NCI-H146 (cell line): ENCODE measurements at places on chromosomes 5 and 9.

GRCh38 chr9:38619556-38620447 is 594 bp downstream of the ANKRD18A start:
- DNase-seq, result peak; percentile 71

DNA sequence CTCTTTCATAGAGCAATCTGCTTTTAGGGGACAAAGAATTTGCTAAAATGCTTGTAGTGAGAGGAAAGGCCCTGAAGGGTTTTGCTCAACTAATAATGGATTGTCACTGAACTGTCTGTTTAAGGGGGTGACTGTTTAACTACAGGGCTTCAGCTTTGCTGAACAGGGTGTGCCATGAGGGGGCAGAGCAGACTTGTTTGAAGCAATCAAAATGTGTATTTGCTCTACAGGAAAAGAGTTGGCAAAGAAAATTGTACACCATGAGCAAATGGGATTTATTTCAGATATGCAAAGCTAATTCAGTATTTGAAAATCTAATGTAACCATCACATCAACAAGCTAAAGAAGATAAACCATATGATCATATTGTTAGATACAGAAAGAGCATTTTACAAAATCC is 154.3 kb downstream of the GABRG2 start:
- no peak for DNase-seq

DNA sequence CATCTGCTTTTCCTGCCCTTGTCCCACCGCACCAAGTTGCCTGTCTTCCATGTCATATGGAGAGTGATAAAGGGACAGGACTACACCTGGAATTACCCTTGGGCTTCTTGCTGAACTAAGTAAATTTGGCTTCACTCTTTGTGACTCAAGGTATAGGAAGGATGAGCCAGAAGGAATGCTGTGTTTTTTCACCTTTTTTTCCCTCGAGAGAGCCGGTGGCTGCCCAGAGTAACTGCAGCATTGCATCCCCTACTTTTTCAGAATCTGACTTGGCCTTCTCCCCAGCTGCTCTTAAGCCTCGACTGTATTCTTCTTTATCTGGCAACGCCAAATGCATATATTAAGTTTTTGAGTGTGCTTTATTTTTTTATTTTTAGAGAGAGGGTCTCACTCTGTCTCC is 38.4 kb downstream of the RCL1 start:
- no peak for DNase-seq

DNA sequence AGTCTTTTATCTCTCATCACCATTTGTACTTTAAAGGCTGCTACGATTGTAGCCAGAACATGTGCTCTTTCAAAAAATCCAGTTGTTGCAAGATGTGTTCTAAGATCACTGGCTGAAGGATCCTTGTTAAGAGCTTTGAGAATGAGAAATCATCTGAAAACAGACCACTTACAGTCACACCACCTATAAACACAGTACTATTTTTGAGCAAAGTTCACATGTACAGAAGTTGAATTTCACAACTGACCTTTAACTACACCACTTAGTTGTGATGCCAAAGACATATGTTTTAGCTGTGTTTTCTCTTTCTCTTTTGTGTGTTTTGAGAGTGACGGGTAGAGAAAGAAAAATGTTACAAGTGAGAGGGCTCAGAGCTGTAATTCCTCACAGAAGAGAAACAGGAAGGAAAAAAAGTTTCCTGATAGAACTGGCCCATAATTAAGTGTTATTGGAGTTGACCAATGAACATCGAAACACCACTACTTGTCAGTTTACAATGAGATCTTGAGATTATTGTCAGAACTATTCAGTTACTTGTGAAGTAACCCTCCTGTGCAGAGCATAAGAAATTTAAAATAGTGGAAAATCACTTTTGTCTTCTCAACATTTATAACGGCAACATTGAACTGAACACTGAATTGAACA is 245.4 kb downstream of the MLLT3 start:
- DNase-seq, result no peak

DNA sequence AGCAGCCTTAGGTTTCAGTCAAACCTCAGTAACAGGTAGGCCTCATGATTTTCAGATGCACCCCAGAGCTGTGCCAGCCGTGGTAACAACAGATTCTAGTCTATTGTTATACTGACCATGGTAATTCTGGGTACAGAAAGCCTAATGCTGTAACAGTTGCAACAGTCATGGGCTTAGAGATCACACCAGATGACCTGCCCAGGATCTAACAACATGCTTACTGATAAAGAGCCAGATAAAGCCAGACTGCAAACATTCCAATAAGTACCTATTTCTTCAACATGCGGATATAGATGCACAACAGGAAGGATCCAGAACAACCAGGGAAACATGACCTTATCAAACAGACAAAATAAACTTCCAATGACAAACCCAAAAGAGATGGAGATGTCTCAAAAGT is 42.8 kb downstream of the CERT1 start:
- DNase-seq, result no peak

DNA sequence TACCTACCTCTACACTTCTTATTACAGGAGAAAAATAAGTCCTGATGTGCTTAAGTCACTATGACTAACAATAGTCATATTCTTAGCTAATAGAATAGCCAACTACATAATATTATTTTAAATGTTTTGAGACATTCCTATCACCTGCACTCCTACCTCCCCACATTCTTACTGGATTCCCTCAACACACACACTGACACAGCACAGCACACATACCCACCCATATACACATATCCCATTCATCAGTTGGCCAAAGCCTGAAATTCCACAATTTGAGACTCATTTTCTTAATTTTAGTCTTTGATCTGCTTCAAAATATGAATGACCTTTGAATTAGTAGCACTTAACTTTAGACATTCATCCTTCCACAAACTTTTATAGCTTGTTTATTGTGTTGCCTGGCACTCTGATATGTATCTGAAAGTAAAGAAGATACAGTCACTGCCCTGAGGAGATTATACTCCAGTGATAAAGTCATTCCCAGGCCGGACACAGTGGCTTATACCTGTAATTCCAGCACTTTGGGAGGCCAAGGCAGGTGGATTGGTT is 168.3 kb upstream of the RASA1 start:
- DNase-seq, result no peak

DNA sequence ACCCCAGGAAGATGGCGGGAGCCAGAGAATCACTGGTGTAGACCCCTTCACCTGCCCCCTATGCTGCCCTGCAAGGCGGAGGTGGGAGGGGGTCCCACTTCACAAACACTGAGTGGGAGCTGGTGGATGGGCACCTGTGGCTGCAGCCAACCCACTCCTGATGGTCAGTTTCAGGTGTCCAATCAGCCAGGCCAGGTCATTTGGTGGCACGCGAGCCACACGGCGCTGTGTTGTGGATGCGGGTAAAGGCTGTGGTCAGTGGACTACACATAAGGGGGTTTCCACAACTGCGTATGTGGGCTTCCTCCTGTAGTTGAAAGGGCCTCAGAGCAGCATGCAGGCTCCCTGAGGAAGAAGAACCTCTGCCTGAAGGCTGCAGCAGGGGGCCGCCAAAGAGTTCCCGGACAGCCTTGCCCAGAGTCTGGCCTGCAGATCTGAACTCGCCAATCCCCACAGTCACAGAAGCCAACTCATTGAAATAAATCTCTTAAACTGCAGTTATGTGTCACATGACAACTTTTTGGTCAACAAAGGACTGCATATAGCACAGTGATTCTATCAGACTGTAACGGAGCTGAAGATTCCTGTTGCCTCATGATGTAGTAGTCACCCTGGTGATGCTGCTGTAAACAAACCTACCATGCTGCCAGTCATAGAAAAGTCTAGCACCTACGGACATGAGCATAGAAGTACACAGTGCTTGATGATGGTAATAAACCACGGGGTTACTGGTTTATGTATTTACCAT is 284.7 kb upstream of the IRX2 start:
- DNase-seq, result no peak

DNA sequence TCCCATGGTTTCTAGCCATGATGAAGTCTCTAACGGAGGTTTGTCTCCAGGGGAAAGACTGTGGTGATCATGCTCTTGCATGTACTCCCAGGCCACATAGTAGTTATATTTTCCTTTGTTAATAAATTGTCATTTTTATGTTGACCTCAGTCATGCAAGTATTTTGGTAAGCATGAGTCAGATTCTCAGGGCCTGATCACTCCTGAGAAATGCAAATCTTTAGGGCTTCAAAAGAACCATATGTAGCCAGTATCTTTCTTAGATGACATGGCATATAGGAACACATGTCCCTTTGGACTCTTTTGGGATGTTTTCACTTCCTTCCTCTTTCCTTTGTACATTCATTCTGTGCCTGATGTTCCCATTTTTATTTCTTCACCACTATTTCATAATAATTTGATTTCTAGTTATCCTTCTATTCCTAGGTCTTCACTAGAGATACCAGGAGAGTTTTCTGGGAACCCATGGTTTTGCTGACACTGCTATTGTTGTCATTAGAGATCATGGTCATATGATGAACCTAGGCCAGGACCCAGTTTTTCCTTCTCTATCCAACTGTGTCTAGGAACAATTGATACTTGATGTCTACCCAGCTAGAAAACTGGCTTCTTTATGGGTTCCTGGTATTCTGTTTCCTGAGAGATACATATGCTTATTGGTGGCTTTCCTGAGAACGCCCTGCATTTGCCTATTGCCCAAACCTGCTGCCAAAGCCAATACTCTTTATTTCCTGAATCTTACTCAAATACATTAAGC is 248.1 kb upstream of the NREP start:
- no peak for DNase-seq

DNA sequence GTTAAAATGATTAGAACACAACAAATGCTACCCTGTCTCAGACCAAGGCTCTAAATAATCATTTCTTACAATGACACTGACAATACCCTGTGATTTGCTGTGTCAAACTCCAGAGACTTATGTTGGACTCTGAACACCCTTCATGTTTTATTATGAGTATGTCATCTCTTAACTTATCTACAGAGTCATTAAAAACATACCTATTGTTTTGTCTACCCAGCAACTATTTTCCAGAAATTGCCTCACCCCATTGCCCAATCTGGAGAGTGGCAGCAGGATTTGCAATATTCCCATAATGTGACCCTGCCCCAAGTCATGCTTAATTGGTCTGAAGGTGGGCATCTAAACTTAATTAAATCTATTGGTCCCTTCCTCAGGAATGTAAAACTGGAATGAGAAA is 23.0 kb upstream of the KIF2A start:
- DNase-seq, result no peak

GRCh38 chr5:80254767-80255430 is 949 bp downstream of the SERINC5 start:
- peak; percentile 59 for DNase-seq

DNA sequence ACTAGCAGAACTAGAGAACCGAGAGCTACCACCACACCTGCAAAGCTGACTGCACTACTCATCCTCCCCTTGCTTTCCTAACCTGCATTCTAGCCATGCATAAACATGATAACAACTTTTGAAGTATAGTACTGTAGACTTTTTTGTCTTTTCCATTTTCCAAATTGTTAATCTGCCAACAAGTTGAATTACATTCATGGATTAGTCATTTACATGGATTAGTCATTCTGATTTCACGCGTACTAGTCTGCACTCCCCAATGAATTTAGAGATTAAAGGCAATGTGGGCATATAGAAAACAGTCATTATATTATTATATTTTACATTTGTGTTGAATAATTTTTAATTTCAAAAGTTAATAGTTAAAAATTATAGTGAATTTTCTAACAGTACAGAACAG is 81.4 kb downstream of the EDIL3 start:
- DNase-seq, result no peak

GRCh38 chr5:98489021-98489420 is 284.4 kb upstream of the RGMB start:
- no peak for DNase-seq

- no peak for DNase-seq
Measured at GRCh38 chr5:166356096-166356495, 1935.3 kb upstream of the WWC1 start.

DNA sequence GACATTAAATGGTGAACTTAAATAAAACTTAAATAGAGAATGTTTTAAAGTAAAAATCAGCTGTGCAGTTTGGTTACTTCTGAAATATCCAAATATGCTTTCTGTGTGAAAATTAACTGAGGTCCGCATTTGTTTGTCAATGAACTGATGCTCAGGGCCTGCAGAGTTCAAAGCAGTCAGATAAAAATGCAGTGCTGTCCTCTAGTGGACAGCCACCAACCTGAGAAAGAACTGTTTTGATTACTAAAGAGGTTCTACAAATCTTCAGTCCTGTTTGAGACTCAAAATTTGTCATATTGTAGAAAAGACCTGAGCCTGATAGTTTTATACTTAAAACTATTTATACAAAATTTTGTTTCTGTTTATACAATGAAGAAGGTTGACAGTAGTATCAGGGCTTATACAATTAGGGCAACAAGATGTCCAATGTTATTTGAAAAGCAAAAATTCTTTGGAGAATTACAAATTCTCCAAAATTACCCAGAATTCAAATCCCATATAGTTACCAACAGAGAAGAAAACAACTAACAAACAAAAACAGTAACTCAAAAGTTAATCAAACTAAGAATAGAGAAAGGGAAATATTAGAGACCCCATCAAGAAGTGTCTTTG is 232.3 kb upstream of the TBCA start:
- peak; percentile 50 for DNase-seq

DNA sequence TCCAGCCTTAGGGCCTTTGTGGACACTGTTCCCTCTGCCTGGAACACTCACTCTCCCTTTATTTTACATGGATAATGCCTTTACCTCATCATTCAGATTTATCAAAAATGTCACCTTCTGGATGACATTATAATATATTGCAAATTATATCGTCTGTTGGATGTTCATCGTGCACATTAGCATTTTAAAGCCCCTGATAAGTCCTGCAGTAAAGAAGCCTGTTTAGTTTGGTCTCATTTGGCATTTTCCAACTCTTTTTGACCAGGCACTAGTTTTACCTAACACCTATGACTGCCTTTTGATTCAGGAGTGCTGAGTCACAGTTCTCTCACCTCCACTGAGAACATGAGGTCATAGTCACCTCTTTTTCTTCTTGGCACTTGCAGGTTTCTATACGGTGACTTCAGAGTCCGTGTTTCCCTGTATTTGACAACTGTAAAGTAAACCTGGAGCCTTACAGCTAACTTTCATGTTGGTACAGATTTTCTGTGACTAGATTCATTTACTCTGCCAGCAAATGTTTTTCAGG is 57.7 kb upstream of the STC2 start:
- no peak for DNase-seq

DNA sequence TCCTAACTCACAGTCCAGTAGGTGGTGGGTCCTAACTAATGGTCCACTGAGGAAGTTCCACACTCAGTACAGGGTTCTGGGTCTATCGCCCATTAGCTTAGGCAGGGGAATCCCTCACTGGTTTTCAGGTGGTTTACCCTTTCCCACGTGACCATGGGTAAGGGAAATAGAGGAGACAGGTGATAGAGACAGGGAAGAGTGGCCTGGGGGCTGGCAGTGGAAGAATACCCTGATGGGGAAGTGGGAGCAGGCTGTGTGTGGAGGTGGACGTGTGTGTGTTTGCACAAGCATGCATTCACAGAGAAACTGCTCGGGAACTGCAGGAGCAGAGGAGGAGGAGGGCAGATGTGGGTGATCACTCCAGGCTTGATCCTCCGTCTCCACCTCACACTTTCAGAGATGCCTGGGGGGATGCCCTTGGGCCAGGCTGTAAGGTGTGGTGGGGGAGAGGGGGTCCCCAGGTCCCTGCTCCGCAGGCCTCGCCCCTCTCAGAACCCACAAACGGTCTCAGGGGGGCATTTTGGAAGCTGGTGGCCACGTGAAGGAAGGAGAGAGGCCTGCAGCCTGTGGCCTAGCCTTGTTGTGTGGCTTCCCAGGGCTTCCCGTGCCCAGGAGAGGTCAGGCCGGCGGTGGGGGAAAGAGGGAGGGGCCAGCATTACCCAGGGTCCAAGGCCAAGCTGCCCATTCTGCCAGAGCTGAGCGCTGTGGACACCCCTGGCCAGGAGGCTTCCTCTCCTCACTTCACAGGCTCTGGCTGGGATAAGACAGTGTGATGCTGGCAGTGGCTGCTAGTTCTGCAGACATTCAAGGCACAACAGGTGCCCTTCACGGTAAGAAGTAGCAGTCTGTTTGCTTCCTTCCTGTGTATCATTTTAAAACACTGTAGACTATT is 80.0 kb downstream of the OTULIN start:
- DNase-seq, result no peak
